ENCODE measurements at places on chromosomes 12 and 14. TPM values are rescaled to one million over a fixed set of nuclear protein-coding genes. Genes with fewer than 3 reads are reported as not detected.

- no peak overlapping the region for H3K27ac ChIP-seq
- no peaks in the 10 kb centered on the region for H3K36me3 ChIP-seq
- H3K27me3 ChIP-seq = no peaks in the 10 kb centered on the region
- H3K4me1 ChIP-seq = no peaks in the 10 kb centered on the region
- H3K4me3 ChIP-seq = no peak overlapping the region
Measured at GRCh38 chr14:36690311-36691040, 28.8 kb downstream of the PAX9 start.

DNA sequence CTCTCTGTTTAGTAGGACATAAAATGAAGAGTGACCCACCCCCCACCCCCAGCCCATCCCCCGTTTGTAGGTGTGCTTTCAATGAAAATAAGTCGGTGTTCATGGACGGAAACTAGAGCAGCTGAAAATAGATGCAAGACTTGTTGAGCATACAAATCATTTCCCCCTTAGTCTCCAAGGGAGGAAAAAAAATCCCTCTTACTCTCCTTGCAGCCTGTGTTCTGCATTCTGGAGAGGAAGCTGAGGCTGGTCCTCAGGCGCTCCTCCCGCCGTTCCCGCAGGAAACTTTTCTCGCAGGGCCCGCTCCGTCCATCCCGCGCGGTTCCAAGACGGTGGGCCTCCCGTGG lies 259.0 kb upstream of the E2F7 start:
- no peak overlapping the region for H3K27ac ChIP-seq
- no peaks in the 10 kb centered on the region for H3K4me1 ChIP-seq
- no peaks in the 10 kb centered on the region for H3K36me3 ChIP-seq
- peak overlapping the region; percentile 76 for H3K4me3 ChIP-seq
- DNase-seq = no peak
- no peaks in the 10 kb centered on the region for H3K27me3 ChIP-seq

GRCh38 chr12:121490401-121491281 lies 90.2 kb downstream of the KDM2B start:
- H3K27me3 ChIP-seq = no peaks in the 10 kb centered on the region
- no peak overlapping the region for H3K27ac ChIP-seq
- H3K4me1 ChIP-seq = no peaks in the 10 kb centered on the region
- H3K4me3 ChIP-seq = no peak overlapping the region
- DNase-seq = no peak
- no peaks in the 10 kb centered on the region for H3K36me3 ChIP-seq

- H3K27me3 ChIP-seq = no peaks in the 10 kb centered on the region
- H3K4me1 ChIP-seq = peaks cover 27% of the 10 kb centered on the region
- peak overlapping the region; percentile 28 for H3K27ac ChIP-seq
- no peak for DNase-seq
Measured at GRCh38 chr12:53428741-53429140, 5.1 kb downstream of the AMHR2 start.

DNA sequence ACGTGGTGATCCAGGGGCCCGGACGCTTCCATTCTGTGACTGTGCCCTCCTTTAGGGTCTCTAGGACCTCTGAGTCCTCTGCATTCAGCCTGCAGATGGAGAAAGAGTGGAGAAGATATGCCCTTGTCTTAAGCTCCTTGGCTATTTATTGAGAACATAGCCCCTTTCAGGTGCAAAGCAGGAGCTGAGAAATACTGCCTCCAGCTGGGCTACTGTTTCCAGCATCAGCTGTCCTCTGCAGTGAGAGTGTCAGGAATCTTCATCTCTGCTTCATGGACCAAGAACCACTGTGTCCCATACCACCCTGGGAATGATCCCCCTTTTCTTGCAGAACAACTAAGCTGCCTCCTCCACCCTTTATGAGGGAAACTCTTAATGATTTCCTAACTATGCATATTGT lies 47.8 kb upstream of the CEP83 start:
- no peaks in the 10 kb centered on the region for H3K36me3 ChIP-seq
- H3K4me1 ChIP-seq = no peaks in the 10 kb centered on the region
- DNase-seq = no peak
- H3K27ac ChIP-seq = no peak overlapping the region

DNA sequence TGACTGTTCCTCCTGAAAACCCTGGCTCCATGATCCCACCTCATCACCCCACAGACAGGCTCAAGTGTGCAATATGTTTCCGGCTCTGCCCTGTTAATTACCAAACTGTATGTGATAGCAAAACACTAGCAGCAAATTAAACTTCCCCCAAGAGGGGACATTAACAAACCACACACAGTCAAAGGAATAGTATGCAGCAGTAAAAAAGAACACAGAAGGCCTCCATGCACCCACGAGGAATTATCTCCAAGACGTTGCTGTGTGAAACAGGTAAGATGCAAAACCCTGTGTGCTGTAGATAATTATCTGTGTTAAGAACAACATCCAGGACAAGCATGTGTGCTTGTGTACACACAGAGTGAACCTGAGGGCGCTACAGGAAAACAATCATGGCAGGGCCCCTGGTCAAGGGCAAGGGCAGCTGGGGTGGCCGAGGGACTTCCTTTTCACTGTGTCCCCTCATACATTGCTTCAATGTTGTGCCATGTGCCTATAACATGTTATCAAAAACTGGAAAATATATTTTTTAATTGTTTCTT lies 35.8 kb downstream of the ITPK1 start:
- H3K4me3 ChIP-seq = no peak overlapping the region
- no peaks in the 10 kb centered on the region for H3K36me3 ChIP-seq
- H3K4me1 ChIP-seq = peaks cover 13% of the 10 kb centered on the region
- H3K27ac ChIP-seq = no peak overlapping the region

- no peaks in the 10 kb centered on the region for H3K36me3 ChIP-seq
- no peak overlapping the region for H3K27ac ChIP-seq
- no peaks in the 10 kb centered on the region for H3K4me1 ChIP-seq
- H3K27me3 ChIP-seq = no peaks in the 10 kb centered on the region
- DNase-seq = no peak
- no peak overlapping the region for H3K4me3 ChIP-seq
Measured at GRCh38 chr12:93875157-93875556, 198.0 kb downstream of the CRADD start.

- H3K27me3 ChIP-seq = no peaks in the 10 kb centered on the region
- H3K27ac ChIP-seq = no peak overlapping the region
- no peaks in the 10 kb centered on the region for H3K36me3 ChIP-seq
- H3K4me1 ChIP-seq = peaks cover 13% of the 10 kb centered on the region
- H3K4me3 ChIP-seq = no peak overlapping the region
- peak; percentile 52 for DNase-seq
Measured at GRCh38 chr12:62799126-62799736, 135.7 kb downstream of the PPM1H start.

GRCh38 chr12:111441107-111441928 lies 35.6 kb downstream of the SH2B3 start:
- H3K4me3 ChIP-seq = no peak overlapping the region
- H3K36me3 ChIP-seq = no peaks in the 10 kb centered on the region
- H3K27me3 ChIP-seq = no peaks in the 10 kb centered on the region
- peaks cover 14% of the 10 kb centered on the region for H3K4me1 ChIP-seq
- DNase-seq = no peak

DNA sequence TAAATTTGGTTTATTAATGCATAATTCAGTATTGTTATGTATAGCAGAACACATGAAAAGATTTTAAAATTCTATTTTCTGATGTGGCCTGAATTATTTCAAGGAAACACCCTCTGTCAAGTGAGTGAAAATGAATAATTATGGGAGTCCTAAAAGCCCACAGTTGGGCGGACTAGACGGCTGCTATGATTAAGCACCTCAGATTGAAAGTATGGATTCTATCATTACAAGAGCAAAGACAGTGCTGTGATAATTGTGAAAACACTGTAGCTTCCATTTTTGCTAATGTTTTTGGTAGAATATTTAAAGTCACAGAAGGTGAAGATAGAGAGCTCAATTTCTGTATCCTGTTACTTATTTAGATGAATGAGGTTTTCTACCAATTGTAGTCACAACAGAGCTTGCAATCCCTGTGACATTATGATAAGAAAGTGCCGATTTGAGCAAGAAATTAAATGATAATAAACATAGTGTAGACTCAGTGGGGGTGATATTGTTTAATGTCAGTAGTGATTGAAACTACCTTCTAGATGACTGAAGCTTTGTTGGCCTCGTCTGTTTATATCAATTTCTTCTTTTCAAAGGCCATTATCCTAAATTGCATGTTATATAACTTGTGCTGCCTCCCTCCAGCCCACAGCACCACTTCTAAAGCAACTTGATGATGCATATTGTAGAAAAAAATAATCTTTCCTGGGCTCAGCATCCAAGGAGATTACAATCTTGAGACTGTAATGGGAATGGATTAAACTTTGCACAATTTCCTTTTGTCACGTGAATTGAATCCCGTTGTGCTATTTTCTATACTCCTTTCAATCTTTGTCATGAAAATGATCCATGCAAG lies 359.8 kb downstream of the BTG1 start:
- no peak overlapping the region for H3K27ac ChIP-seq
- no peaks in the 10 kb centered on the region for H3K36me3 ChIP-seq
- no peak for DNase-seq
- H3K4me3 ChIP-seq = no peak overlapping the region
- no peaks in the 10 kb centered on the region for H3K27me3 ChIP-seq
- H3K4me1 ChIP-seq = no peaks in the 10 kb centered on the region

Gene SLC17A8
- not detected for total RNA-seq

Gene GLIPR1L1
- not detected for total RNA-seq

Gene RPS29
- total RNA-seq = 1,294 TPM

Gene C14orf93
- total RNA-seq = 13.3 TPM

Data from PC-9 (cell line).